ENCODE measurements at places on chromosomes 16 and 17.

GRCh38 chr17:59372138-59372751 is 40.8 kb downstream of the YPEL2 start:
- peak; percentile 91 for DNase-seq

DNA sequence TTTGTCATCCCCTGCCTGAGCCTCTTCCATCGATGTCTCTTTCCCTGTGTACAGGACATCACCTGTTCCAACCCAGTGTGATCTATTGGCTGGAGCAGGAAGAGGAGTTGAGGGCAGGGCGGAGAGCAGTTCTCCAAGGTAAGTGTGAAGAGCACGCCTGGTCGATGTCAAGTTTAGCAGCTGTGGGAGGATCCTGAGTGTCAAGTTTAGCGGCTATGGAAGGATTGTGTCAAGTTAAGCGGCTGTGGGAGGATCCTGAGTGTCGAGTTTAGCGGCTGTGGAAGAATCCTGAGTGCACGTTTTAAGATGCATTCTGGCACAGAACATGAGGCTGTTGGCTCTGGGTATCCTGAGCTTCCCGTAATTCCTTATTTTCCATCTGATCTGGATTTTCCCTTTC is 7.2 kb downstream of the ZNF778 start:
- no peak for DNase-seq

DNA sequence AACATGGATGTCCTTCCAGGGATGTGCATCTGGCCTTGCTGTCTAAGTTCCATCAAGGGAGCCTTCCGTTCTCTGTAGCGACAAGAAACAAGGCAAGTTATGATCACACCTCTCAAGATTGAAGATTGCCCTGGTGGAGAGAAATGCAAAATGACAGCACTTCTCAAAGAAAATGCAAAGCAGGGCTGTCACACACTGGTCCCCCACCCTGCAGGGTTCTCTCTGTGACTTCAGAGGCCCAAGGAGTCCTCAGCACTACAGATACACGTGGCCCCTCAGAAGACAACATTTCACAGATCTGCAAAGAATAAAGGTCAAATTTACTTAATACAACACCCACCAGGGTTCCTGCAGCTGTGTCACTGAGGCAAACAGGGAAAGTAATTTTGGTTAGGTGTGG is 60.7 kb upstream of the TEX2 start:
- no peak for DNase-seq

DNA sequence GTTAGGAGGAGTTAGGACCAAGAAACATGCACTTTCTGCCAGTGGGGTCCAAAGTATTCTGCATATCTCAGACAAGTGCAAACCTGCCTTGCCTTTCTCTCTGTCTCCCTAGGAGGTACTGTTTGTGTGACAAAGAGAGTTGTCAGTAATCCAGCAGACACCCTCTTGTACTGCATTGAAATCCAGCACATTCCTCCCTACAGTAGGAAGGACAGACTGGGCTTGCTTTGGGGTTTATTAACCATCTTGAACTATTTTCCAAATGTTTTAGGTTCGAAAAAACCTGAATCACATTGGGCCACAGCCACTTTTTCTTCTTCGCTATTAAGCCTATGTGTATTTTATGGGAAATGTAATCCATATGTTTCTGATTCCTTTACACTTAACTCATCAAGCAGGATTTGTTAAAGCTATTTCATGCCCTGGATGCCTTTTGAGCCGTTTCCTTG is 204.2 kb upstream of the KCNJ16 start:
- DNase-seq, result no peak

- DNase-seq, result no peak
Observed at GRCh38 chr17:4946312-4946976, 1.9 kb downstream of the PFN1 start.

Measured in COLO829 (cell line).